ENCODE measurements at places on chromosomes 12 and 14.
A peak's percentile ranks its signal among the peaks of the same experiment; 100 is the strongest.

DNA sequence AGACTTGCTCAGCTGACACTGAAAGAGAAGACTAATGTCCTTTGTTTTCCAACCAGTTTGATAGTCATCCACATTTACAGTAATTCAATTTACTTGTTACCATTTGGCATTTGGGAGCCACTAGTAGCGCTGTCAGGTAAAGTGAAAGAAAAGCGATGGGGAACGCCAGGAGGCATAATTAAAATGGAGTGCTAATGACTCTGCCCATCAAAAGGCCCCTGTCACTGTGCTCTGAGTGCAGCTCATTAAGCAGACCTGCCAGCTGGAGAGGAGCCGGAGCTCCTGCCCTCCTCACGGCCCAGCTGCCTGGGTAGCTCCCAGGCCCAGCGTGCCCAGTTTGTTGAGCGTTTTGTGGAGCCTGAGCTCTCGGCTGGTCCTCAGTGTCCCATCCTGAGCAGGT lies 463.6 kb upstream of the CCDC196 start:
- no peak for DNase-seq

DNA sequence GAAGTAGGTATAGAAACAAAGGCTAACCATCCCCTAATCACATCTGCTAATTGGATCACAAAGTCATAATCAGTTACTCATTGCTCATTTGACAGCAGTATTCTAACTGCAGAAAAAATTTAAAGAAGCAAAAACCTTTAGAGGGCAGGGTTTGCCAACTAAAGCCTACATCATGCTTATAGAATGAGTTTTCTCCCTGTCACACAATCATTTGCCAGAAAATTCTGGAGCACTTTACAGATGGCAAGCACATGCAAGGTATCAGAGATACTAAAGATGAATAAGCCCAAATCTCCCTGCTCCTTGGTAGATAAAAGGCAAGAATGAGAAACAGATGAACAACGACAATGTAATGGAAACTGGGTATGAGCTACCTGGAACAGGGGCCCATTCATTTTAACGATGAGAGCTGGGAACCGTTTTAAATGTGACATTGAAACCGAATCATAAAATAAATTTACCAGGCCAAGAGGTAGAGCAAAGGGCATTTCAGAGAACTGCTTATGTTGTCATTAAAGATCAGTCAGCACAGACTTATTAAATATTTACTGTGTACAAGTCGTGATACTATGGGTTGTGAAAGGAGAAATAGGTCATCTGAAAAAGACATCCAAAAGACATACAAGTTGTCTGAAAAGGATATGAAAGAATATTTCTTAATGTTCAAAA lies 211.4 kb upstream of the ABCD2 start:
- DNase-seq, result no peak

- DNase-seq, result peak; percentile 62
These were observed 41.5 kb downstream of the BCL11B start for GRCh38 chr14:99230208-99231151.

- peak; percentile 2 for DNase-seq
These were observed 111.9 kb upstream of the CCDC175 start for GRCh38 chr14:59688224-59689170.

DNA sequence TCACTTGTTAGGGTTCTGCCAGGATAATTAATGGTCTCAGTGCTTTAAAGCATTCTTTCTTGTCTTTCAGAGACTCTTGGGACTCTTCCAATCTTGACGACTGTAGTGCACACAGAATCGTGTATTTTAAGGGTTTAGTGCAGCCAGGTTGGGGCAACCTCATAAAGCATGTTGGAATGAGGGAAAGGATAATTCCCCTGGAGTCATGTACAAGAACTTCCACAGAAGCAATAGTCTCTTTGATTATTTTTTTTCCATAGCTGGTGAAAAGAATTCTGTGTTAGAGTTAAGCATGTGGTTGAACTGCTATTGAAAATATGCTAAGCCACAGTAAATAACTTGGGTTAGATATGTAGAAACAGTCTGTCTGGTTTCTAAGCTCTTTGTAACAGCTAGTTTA lies 246.8 kb upstream of the DAAM1 start:
- DNase-seq, result no peak

DNA sequence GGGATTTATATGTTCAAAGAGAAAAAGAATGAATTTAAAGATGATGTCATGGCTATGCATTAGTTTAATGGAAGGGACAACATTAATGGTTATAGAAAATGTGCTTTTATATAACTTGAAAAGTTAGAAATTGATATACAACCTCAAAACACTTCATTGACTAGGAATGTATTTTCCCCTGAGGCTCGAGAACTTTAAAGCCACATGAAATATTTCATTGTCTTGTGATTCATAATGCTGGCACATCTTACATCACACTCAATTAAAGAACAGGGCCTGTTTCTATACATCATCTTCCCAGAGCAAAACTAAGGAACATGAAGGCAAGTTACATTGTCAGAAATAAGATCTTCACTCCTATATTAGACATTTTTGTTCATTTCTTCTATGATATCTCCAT lies 35.2 kb upstream of the PAWR start:
- no peak for DNase-seq

DNA sequence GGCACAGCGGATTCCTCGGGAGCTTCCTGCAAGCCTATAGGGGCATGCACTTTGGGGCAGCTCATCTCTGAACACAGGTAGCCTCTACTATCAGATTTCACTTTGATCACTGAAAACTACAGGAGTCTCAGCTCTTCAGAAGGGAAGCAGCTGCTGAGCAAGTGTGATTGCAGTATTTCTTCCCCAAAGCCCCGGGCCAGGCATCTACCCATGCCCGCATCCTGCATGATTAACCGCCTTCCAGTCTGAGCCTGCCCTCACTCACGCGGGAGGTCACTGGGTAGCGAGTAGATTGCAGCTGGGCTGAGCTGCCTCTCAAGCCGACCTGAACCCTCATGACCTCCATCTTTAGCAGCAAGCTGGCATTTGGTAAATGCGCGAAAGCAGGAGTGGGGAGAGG lies 334.7 kb downstream of the DPF3 start:
- no peak for DNase-seq

DNA sequence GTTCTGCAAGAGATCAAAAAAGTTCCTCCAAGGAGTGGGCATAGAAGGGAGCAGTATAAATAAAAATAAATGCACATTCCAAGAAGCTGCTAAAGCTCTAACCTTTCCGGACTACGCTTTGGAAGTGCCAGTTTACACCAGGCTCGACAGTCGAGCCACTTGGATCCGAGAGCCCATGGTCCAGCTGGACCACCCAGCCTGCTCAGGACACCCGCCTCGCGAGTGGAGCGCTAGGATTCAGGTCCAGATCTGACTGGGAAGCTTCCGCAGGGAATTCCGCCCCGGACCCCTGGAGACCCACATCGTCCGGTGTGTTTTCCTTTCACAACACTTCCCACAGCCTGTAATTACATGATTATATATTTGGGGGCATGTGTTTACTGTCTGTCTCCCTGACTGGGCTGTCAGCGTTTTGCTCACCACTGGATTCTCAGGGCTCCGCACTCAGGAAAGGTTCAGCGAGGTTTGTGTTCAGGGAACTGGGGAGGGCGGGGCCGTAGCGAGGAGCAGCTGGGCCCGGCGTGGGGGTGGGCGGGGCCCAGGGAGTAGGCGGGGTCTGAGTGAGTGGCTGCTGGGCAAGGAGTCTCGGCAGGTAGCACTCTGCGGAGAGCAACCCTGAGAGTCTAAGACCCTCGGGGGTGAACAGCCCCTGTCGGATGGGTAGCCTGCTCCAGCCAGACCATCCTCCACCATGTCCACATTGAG lies 52.3 kb upstream of the TMEM263 start:
- peak; percentile 80 for DNase-seq

GRCh38 chr14:38255673-38256532 lies at the start of gene CLEC14A:
CLEC14A (minus strand) TSS chr14:38256093; CDS start chr14:38256022, 71 bp downstream.
- no peak for DNase-seq

Measured in stimulated activated CD8-positive, alpha-beta memory T cell treated with anti-CD3 and anti-CD28 coated beads, Interleukin-2, amount 100 ng/mL, for 48 hours (primary cell).